ENCODE measurements at places on chromosomes 5 and 9. TPM values are rescaled to one million over a fixed set of nuclear protein-coding genes. Genes with fewer than 3 reads are reported as not detected.

DNA sequence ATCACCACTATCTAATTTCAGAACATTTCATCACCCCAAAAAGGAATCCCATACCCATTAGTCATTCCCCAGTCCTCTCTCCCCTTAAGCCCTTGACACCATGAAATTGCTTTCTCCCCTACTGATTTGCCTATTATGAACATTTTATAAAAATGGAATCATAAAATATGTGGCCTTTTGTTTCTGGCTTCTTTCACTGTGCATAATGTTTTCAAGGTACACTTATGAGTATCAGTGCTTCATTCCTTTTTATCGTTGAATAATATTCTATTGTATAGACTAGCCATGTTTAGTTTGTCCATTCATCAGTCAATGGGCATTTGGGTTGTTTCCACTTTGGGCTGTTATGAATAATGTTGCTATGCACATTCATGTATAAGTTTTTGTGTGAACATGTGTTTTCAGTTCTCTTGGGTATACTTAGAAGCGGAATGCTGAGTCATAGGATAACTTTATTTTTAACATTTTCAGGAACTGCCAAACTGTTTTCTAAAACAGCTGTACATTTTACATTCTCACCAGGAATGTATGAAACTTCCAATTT, 40.4 kb upstream of the FGF1 start:
- DNase-seq, result no peak

DNA sequence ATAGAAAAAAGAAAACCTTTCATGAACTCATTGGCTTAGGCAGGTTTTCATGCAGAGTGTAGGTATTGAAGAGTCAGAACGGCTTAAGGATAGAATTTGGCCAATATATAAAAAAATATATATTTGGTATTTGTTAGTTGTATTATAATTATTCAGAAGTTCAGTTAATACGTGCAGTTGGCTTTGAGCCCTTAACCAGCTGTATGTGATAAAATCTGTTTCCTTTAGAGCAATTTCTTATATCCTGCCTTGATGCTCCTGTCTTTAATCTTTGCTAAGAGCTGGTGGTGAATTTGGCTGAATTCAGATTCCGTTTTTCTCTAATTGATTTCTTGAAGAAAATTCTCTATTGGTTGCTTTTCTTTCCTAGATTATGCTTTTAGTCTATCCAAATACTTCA, 3.7 kb downstream of the ANXA1 start:
- DNase-seq, result no peak

SPATA31E1 gene
- total RNA-seq, result not detected

SHB gene
- 6.1 TPM for total RNA-seq

GRCh38 chr9:131788851-131789250, 49.0 kb upstream of the RAPGEF1 start:
- no peak for DNase-seq

PCDHGC4 gene
- total RNA-seq, result 0.31 TPM

DNA sequence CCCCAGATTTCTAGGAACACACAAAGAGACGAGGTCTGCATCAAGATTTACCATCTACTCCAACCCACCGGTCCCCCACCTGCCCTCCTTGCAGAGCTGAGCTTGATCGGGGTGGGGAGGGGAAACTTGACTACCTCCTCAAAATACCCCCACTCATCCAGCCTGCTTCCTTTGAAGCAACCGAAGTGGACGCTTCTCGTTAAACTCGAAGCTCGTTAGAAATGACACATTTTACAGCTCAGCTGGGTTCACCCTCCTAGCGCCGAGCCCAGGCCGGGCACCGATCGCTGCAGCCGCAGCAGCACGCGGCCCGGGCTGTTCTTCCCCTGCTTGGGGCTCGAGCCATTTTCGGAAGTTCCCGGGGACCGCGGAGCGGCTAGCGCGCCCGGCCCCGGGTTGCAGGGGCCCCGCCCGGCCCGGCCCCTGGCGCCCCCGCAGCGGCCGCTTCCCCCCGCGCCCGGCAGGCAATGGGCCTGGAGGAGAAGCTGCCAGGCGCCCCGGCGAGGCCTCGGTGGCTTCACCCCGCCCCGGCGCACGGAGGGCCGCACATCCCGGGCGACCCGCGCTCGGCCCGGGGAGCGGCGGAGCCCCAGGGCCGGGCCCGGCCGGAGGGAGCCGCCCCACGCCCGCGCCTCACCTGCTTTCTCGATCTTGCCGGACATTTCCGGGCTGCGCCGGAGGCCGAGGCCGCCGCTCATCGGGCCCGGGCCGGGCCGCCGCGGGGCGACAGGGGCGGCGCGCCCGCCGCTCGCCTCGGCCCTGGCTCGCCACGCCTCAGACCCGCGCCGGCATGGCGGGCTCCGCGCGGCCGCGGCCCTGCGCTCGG, 530 bp downstream of the RAPGEF1 start:
- no peak for DNase-seq

- DNase-seq, result no peak
Measured at GRCh38 chr5:101535626-101536025, 632.5 kb upstream of the ST8SIA4 start.

ABHD17B gene
- total RNA-seq, result 23.6 TPM

DNA sequence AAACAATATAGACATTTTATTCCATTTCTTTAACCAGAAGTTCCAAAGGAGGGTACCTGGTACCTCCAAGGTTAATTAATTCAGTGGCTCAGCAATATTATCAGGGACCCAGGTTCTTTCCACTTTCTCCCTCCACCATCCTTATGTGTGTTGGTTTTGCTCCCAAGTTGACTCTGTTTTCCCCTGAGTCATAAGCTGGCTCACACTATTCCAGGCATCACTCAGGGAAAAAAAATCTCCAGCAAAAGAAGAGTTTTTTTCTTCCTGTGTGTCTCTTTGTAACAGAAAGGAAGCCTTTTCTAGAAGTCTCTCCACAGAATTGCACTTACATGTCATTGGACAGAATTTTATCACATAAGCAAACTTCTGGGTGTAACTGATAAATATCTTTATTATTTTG, 31.2 kb upstream of the GALNT10 start:
- DNase-seq, result no peak

OR2K2 gene
- not detected for total RNA-seq

DNA sequence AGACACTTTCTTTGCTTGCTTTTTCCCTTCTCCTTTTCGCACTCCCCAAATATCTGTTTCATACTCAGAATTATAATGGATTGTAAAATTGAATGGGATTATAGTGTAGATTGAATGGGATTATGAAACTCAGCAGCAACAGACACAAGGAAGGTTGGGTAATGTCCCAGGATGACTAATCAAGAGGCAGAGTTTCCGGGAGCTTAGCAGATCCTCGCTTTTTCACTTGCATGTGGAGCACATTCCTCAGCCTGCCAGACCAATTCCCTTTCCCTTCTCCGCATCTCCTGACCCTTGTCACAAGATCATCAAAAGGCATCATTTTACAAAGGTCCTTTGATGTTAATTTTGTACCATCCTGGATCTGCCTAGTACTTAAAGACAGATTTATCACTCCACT, 55.1 kb upstream of the SLC1A1 start:
- no peak for DNase-seq

- DNase-seq, result no peak
Measured at GRCh38 chr9:11874414-11874813, 818.8 kb upstream of the TYRP1 start.

DNA sequence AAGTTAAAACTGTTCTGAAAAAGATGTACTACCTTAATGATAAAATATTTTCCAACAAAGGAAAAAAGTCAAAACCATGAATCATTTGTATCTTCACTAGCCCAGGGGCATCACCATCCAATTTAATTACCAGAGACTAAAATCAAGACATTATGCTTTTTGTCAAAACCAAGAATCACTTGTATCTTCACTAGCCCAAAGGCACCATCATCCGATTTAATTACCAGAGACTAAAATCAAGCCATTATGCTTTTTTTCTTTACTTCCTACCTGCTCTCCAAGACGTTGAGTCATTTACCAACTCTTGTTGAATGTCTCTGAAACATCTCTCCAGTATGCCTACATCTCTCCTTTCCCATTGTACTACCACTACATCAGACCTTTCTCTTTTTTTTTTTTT, 37.9 kb downstream of the FBXO38 start:
- DNase-seq, result no peak

PCDHGA3 gene
- total RNA-seq, result 1.5 TPM

ARID3C gene
- not detected for total RNA-seq

- no peak for DNase-seq
Measured at GRCh38 chr9:4375424-4376200, 75.7 kb upstream of the GLIS3 start.

DNA sequence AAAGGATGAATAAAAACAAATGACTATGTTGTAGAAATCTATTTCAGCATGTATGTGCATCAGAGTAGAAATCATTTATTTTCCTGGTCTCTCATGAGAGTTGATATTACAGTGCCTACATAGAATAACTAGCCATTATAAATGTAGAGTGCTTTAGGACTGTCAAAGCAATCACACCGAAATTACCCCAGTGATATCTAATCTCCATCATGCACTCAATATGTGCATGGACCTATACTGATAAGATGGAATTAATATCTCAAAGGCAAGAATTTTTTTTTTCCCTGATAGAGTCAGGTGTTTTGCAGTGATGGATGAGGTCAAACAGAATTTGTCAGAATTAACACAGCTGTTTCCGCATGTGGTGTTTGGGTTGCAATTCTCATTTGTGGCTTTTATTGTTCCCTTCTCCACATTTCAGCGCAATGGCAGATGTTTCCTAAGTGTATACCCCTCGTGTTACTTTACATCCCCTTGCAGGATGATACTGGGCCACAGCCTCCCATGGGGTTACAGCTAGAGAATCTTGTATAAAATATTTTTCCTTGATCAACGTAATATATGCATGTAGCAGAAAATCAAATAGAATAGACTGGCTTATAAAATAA, 298.8 kb downstream of the RASEF start:
- no peak for DNase-seq

IL5 gene
- not detected for total RNA-seq

DNA sequence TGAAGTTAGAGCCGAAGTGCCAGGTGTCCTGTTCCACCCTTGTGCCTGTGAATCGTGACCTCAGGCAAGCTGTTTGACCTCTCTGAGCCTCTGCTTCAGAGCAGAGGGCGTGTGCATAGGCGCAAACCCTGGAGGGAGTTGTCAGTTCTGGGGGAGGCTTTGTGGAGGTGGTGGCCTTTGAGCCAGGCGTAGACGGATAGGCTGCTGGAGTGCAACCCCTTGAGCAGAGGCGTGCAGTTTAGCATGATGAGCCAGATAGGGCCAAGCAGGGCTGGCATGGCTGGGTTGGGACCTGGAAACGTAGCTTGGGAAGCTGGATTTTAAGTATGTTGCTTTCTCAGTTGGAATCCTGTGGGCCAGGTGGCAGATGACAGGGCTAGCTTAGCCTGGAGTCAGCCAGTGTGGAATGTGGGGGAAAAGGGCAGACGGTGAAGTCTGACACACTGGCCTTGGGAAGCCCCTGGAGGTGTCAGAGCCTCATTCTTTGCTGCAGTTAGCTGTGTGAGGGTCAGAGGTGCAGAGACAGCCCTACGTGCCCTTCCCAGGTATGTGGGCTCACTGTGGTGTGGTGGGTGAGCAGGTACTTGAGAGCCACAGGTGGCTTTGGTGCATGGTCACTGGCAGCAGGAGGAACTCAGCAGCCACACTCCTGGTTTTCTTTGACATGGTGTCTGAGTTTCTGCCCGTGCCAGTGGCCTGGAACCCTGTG, 93.4 kb downstream of the DAB2IP start:
- no peak for DNase-seq

DNA sequence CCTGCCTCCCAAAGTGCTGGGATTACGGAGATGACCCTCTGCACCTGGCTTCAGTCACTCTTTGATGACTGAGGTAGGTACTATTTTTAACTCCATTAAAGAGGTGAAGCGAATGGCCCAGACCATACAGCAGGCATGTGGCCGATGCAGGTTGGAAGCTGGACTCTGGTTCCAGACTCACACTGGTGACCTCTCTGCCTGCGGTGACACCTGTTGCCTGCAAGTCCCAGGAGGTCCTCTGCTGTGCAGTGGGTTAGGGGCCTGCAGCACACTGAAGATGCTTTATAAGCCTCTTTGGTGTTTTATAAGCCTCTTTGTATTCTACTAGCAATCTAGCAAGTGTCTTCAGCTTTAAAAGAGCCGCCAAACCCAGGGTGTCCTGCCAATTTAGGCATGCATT, 49.2 kb upstream of the PTCH1 start:
- no peak for DNase-seq

GRCh38 chr9:515665-516064, 301.0 kb downstream of the DOCK8 start:
- DNase-seq, result no peak

GFM2 gene
- 19.4 TPM for total RNA-seq

TAF1L gene
- not detected for total RNA-seq

DNA sequence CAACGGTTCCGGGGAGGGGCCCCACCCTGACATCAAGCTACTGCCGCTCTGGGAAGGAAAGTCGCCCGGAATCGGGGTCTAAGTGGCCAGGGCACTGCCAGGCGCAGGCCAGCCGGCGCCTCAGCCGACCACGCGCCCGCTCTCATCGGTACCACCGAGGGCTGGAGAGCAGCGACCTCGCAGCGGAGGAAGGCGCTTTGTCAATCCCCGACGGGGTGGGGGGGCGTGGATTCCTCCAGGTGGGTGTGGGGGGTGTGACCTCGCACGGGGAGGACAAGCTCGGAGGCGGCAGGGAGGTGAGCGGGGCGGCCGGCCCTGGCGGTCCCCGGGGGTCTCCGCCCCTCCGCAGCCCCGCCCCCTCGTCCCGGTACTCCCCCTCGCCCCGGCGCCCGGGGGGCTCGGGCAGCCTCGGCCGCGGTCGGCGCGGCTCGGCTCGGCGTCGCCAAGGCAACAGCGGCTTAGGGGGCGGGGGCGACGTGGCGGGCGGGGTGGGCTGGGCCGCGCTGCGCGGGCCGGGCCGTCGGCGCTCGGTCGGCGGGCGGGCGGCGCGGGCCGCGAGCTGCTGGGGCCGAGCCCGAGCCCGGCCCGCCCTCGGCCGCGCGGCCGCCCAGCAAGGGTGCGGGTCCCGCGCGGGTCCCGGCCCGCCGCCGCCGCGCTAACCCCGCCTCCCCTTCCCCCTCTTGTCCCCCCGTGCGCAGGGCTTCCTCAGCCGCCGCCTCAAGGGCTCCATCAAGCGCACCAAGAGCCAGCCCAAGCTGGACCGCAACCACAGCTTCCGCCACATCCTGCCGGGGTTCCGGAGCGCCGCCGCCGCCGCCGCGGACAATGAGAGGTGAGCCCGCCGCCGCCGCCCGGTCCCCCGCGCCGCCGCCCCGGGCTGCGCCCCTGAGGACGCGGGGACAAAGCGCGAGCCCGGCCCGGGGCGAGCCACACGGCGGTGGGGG, 47.5 kb downstream of the DAB2IP start:
- DNase-seq, result no peak

GMCL2 gene
- total RNA-seq, result not detected

WNT8A gene
- total RNA-seq, result not detected

- no peak for DNase-seq
Measured at GRCh38 chr9:71704796-71705195, 63.5 kb downstream of the CEMIP2 start.

DNA sequence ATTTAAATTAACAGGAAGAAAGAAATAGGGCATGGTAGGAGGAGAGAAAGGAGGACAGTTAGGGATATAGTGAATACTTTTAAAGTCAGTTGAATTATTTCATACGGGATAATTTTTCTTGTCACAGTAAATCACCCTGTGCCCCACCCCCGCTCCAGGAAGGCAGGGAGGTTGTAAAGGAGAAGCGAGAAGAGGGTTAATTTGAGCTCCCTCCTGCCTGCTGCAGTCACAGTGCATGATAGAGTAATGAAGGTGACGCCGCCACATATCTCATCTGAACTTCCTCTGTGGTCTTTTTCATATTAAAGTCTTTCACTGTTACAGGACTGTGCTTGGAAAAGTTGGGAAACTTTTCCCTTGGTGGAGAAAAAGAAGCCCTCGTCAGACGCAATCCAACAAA, 896 bp upstream of the PCSK5 start:
- DNase-seq, result no peak
